ENCODE measurements at places on chromosomes 2 and 18. TPM values are rescaled to one million over a fixed set of nuclear protein-coding genes. Genes with fewer than 3 reads are reported as not detected.
A peak's percentile ranks its signal among the peaks of the same experiment; 100 is the strongest.

DNA sequence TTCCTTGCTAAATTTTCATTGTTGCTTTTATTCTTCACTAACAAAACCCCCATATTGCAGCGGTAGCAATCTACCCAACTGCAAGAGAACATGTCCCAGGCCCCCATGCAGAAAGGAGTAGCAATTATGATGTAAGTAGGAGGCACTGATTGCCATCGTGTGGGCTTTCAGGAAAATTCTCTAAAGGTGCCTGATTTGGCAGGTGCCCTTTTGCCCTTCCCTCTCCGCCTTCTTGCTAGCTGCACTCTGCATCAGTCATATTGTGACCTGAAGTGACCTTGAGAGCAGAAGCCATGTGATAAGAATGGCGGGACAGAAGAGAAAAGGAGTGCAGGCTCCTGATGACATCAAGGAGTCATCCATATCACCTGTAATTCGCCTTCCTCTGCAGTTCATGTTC lies 112.1 kb downstream of the NCKAP5 start:
- H3K27ac ChIP-seq, result no peak overlapping the region
- H3K36me3 ChIP-seq, result no peaks in the 10 kb centered on the region
- H3K4me3 ChIP-seq, result no peak overlapping the region
- H3K27me3 ChIP-seq, result no peaks in the 10 kb centered on the region
- no peak for DNase-seq

DNA sequence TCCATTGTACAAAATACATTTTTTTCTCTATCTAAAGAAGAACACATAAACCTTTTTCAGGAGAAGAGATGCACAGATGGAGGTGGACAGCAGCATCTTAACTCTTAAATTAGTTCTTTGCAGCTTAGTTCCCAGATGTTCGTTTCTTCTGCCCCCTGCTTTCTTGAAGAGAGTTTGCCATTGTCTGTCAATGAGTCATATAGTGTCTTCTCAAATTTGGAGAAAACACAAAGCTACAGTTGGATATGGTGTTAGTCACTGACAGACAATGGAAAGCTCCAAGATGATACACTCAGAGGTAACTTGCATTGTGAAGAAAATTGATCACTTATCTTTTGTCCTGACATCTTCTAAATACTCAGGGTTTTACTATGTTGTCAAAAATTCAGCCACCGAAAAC lies 48.8 kb upstream of the TMEFF2 start:
- H3K4me3 ChIP-seq, result no peak overlapping the region
- no peak for DNase-seq
- H3K27me3 ChIP-seq, result no peaks in the 10 kb centered on the region
- no peaks in the 10 kb centered on the region for H3K4me1 ChIP-seq
- no peak overlapping the region for H3K27ac ChIP-seq

INHBB gene
- total RNA-seq, result 0.30 TPM

EXOC6B gene
- total RNA-seq, result 26.1 TPM

DNA sequence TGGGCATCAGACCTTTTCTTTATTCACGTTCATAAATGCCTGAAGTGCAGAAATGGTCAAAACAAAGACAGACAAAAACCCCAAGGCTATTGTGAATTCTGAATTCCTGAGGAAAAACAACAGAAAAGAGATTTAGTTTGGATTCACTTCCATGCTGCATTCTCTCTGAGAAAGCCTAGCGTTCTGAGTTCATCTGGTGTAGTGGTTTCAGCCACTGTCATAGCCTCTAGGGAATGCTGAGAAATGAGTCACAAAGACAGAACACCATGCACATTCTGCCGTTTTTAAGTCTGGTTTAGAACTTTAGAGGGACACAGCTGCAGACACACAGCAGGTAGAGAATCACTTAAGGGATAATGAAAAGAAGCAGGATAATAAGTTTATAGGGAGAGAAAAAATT lies 93.8 kb downstream of the LRP1B start:
- H3K36me3 ChIP-seq, result no peaks in the 10 kb centered on the region
- no peaks in the 10 kb centered on the region for H3K4me1 ChIP-seq
- DNase-seq, result no peak
- no peak overlapping the region for H3K27ac ChIP-seq
- H3K4me3 ChIP-seq, result no peak overlapping the region

SPATS2L gene
- total RNA-seq, result 70.9 TPM

TWIST2 gene
- 5.7 TPM for total RNA-seq

DNA sequence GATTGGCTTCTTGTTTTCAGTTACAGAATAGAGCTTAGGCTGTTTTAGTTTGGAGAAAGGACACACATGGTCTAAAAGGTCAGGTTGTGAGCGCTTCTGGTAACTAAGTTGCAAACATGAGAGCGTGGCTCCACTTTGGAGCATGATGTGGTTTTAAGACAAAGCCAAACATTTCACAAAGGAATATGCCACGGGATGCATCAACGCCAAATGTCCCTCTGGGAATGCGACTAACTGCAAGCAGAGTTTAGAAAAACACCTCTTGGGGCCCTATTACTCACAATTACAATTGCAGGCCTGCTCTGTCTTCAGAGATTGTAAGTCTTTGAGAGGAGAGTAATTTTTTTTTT lies 25.4 kb downstream of the MYO7B start:
- no peak overlapping the region for H3K4me3 ChIP-seq
- H3K27me3 ChIP-seq, result no peaks in the 10 kb centered on the region
- no peak overlapping the region for H3K27ac ChIP-seq

DNA sequence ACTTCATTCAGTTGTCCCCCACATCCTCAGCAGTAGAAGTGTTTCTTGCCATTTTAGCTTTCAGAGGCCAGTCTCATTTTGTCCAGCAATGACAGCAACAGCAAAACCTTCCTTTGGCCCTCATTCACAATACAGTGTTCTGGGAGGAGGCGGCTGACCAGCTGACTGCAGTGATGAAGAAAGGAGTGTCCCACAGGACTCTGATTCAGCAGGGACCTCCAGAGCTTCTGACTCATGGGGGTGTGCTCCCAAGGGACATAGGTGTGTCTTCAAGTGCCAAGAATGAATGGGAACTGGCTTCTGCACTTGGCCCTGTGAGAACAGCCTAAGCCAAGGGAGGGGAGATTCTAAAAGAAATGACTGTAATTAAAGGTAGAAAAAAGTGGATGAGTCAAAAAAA lies 147.0 kb upstream of the PELI1 start:
- H3K4me1 ChIP-seq, result no peaks in the 10 kb centered on the region
- no peak overlapping the region for H3K4me3 ChIP-seq
- H3K27me3 ChIP-seq, result no peaks in the 10 kb centered on the region

DNA sequence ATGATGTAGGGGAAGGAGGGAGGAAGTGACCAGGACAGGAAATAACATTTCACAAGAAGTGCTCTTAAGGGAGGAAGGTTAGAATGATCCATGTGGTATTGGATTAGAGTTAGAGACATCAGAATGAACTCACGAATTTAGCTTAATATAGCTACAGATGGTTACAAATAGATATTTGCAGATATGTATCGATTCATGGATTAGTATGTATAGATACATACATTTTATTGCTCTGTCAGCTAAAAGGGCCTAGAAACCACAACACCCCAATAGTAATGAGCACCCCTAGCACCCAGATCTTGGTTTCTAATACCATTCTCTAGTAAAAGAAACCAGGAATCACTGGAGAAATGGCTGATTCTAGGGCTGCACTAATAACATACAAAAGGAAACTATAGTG lies 59.6 kb upstream of the LTBP1 start:
- no peaks in the 10 kb centered on the region for H3K36me3 ChIP-seq
- no peaks in the 10 kb centered on the region for H3K27me3 ChIP-seq
- no peak for DNase-seq
- no peak overlapping the region for H3K4me3 ChIP-seq
- H3K27ac ChIP-seq, result no peak overlapping the region

- H3K4me3 ChIP-seq, result no peak overlapping the region
- no peaks in the 10 kb centered on the region for H3K4me1 ChIP-seq
- no peaks in the 10 kb centered on the region for H3K36me3 ChIP-seq
These were observed 20.3 kb downstream of the ANKRD30B start for GRCh38 chr18:14768241-14768640.

GRCh38 chr2:47562548-47562947 lies 159.6 kb downstream of the MSH2 start:
- no peak overlapping the region for H3K27ac ChIP-seq
- no peaks in the 10 kb centered on the region for H3K4me1 ChIP-seq
- no peak for DNase-seq
- no peak overlapping the region for H3K4me3 ChIP-seq
- no peaks in the 10 kb centered on the region for H3K27me3 ChIP-seq

GRCh38 chr18:24153397-24153796 lies 14.5 kb downstream of the CABYR start:
- no peak overlapping the region for H3K4me3 ChIP-seq
- no peaks in the 10 kb centered on the region for H3K4me1 ChIP-seq
- H3K27me3 ChIP-seq, result no peaks in the 10 kb centered on the region
- H3K36me3 ChIP-seq, result no peaks in the 10 kb centered on the region

- H3K4me1 ChIP-seq, result peaks cover 18% of the 10 kb centered on the region
- no peak for DNase-seq
- no peaks in the 10 kb centered on the region for H3K36me3 ChIP-seq
- peak overlapping the region; percentile 26 for H3K27ac ChIP-seq
These were observed 456.4 kb downstream of the SETBP1 start for GRCh38 chr18:45137087-45137419.

DYTN gene
- not detected for total RNA-seq

- peak; percentile 100 for DNase-seq
- H3K4me3 ChIP-seq, result peak within 1 kb of the TSS; percentile 75
- H3K27me3 ChIP-seq, result no peaks in the 10 kb centered on the region
- H3K4me1 ChIP-seq, result peaks cover 18% of the 10 kb centered on the region
- H3K36me3 ChIP-seq, result no peaks in the 10 kb centered on the region
- H3K27ac ChIP-seq, result peak within 1 kb of the TSS; percentile 98
These were observed at the start of the genes ANKZF1 and ATG9A for GRCh38 chr2:219229305-219230058. ANKZF1 (plus strand) TSS chr2:219229806; CDS start chr2:219230258, 452 bp downstream. ATG9A (minus strand) TSS chr2:219229636; CDS start chr2:219228024, 1,612 bp downstream.

GRCh38 chr2:144504218-144504641 lies 15.7 kb downstream of the ZEB2 start:
- H3K27ac ChIP-seq, result peak overlapping the region; percentile 40
- H3K4me3 ChIP-seq, result no peak overlapping the region
- H3K36me3 ChIP-seq, result peaks cover 9% of the 10 kb centered on the region

MC5R gene
- total RNA-seq, result not detected

SPTBN1 gene
- 223 TPM for total RNA-seq

PLB1 gene
- 12.9 TPM for total RNA-seq

TXNDC2 gene
- total RNA-seq, result 0.40 TPM

DNA sequence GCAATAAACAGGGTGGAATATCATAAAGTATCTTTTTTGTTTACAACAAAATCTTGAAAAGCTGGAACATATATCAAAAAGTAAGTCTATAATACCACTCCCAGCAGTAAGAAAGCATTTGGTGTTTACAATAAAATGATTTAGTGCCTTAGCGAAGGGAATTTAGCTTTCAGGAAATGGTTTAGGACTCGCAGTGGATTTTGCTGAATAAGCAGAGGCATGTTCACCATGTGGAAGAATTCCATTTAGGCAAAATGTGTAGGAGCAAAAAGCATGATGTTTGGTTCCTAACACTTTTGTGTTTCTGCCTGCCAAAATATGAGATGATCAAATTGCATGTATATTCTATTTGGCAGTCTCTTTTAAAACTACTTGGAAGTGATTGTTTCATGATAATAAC lies 163.6 kb downstream of the AGPS start:
- DNase-seq, result no peak
- H3K27me3 ChIP-seq, result no peaks in the 10 kb centered on the region
- H3K4me3 ChIP-seq, result no peak overlapping the region
- H3K27ac ChIP-seq, result no peak overlapping the region
- H3K4me1 ChIP-seq, result peaks cover 18% of the 10 kb centered on the region

DNA sequence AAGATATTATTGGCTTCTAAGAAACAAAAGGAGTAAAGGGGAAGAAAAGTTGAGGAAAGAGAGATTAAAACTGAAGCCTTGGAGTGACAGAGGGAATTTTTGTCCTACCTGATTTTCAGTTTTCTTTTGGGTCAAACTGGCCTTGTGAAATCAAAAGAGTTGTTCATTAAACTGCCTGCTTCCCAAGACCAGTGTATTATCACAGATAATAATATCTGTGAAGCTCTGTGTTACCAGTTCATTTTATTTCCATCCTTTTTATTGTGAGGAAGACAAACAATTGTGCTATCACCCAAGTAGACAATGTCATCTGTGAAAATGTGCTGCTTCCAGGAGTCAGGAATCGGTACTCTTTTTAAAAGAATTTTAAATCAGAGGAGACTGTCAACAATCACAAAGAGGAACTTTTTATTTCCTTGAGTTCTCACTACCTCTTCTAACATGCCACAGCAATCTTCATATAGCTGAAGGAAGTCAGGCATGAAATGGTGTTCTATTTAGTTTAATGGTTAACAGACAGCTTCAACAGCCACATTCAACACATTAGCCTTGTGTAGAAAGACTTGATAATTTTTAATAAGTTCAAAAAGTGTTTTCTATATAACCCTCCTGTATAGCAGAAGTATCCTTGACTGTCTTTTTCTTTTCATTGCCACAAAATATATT lies 554.8 kb downstream of the PIK3C3 start:
- no peak for DNase-seq
- H3K27ac ChIP-seq, result no peak overlapping the region

SLC14A1 gene
- total RNA-seq, result 6.0 TPM

DNA sequence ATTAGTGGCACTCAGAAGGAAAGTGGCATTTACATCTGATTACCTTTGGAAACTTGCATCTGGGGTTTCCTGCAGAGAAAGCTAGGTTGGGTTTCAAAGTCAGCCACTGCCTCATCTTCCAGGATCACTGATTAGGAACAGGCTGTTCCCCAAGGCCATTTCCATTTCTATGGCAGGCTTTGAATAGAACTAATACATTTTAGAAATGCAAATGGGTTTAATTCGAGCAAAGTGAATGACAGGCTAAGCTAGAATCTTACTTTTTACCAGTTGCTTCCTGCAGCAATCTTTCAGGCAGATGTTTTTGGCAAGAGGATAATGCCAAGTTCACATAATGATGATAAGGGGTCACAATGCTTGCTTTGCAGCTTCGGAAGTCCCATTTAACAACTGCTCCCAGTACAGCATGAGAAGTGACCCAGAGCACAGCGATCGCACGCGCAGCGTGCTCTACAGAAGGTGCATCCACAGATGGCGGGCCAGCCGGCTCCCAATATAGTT lies 336.7 kb downstream of the LPIN1 start:
- H3K4me3 ChIP-seq, result no peak overlapping the region
- H3K36me3 ChIP-seq, result no peaks in the 10 kb centered on the region
- no peak overlapping the region for H3K27ac ChIP-seq
- H3K27me3 ChIP-seq, result no peaks in the 10 kb centered on the region

- H3K4me3 ChIP-seq, result no peak overlapping the region
- no peak overlapping the region for H3K27ac ChIP-seq
- no peaks in the 10 kb centered on the region for H3K36me3 ChIP-seq
- H3K27me3 ChIP-seq, result no peaks in the 10 kb centered on the region
These were observed 309.6 kb upstream of the CNTNAP5 start for GRCh38 chr2:123715467-123715982.
